Renal cortex interstitium (tissue), 15 donors: ENCODE measurements at places on chromosomes 5 and 9.

GRCh38 chr5:138351517-138351916, 968 bp upstream of the KDM3B start:
- no peak for DNase-seq

DNA sequence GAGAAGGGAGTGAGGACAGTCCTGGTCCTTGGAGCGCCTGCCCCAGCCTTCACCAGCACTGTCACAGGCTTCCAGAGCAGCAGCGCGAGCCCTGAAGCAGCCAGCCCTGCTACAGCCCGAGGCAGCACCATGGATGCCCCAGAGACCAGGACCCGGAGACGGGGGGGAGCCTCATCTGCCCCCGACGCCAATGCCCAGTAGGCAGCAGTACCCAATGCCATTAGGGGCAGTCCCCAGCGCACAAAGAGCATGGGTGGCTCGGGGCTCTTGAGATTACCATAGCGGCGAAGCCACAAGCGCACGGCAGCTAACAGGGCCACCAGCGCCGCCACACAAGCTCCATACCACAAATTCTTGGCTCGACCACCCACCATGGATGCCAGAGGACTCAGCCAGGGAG, 4.9 kb downstream of the PIGO start:
- DNase-seq: no peak

DNA sequence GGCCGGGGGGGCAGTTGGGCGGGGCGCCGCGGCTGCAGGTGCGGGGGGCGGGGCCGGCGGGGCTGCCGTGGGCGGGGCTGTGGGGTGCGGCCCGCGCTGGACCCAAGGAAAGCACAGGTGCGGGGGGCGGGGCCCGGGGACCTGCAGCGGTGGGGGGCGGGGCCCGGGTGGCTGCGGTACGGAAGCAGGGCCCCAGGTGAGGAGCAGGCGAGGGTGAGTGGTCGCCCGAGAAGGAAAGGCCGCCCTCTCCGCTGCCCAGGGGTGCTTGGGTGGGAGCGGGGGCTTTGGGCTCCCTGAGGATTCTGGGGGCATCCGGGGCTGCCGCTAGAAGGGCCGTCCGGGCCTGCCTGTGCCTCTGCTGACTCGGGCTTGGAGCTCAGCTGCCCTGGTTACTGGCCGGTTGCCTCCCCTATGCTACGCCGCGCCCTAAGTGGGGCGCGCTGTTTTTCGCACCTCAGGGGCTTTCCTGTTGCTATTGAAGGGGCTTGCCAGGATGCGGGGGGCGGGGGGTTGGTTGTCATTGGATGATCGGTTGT, 767 bp downstream of the RALGPS1 start:
- no peak for DNase-seq

- no peak for DNase-seq
Observed at GRCh38 chr9:101138509-101138908, 110.0 kb downstream of the PLPPR1 start.

DNA sequence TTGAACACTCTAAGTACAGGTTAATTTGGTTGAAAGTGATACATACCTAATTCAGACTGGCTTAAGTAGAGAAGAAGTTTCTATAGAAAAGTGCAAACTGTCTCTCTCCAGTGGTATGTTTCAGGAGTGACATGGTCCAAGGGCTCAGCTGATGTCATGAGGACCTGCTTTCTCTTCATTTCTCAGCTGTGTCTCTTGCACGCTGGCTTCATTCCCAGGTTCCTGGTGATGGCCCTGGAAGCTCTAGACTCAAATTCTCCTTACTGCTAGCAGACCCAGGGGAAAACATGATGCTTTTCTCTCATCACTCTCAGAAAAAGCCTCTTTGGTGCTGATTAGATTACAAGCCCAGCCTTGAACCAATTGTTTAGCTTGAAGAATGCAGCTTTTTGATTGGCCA, 211.9 kb upstream of the CLINT1 start:
- DNase-seq: no peak

DNA sequence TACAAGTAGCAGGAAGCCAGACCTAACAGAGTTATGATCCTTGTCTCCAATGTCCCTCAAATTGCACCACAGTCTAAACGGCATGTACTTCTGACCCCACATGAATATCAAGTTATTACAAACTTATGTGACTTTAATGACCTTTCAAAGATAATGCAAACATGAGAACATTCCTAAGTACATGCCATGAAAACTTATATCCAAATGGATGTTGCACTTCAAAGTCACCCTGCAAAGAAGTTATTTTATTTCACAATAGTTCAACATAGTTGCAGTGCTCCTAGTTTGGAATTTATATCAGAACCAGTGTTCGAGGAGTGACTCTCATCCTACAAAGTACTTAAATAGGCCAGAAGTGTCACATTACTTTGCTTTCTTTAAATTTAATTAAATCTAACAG, 41.2 kb upstream of the ITGA1 start:
- no peak for DNase-seq

DNA sequence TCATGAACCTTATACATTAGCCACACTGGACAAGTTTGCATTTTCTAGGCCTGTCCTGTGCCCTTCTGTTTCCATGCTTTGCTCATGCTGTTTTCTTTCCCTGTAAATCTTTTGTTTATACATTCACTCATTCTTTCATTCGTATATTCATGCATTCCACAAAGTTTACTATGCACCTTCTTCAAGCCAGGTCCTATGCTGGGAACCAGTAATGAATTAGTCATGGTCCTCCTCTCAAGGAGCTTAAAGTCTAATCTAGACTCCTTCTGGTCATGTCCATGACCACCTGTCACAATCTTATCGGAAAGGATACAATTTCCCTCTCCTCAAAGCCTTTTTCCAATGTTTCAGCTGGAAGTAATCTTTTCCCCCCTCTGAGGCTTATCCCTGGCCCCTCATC, 9.1 kb upstream of the XPA start:
- no peak for DNase-seq

- no peak for DNase-seq
Observed at GRCh38 chr5:87360132-87360531, 52.6 kb downstream of the CCNH start.

DNA sequence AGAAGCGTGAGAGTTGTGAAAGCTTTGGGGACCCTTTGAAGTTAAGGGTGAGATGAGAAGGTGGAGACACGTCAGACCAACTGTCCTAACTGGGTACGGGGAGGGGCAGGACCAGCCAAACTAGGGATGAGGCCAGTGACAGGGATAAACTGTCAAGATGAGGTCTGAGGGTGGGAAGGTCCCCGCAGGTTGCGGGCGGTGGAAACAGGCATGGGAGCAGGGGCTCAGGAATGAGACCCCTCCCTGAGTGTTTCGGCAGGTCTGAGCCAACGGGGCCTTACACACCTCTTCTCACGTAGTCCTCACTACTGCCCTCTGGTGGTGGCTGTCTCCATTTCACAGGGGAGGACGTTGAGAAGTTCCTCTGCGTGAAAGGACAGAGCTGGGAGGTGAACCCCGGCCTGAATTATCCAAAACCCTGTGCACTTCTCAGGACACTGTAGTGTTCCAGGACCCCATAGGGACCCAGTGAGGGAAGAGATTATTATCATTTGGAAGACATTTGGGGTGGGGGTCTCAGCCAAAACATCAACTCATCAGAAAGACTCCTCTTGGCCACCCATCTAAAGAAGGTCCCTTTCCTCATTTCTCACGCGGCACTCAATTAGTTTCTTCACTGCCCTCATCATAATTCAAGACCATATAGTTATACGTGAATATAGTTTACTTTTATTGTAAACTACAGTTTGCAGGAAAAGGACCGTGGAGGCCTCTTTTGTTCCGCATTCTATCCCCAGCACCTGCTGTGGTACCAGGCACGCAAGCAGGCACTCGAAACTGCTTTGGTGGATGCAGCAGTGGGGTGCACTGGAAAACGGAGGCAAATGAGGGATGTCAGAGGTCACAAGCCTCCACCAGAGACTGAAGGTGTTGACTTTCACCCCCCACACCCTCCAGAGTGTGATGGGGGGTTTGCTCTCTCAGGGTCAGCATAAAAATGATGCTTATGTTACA, 21.7 kb upstream of the NANS start:
- DNase-seq: no peak

DNA sequence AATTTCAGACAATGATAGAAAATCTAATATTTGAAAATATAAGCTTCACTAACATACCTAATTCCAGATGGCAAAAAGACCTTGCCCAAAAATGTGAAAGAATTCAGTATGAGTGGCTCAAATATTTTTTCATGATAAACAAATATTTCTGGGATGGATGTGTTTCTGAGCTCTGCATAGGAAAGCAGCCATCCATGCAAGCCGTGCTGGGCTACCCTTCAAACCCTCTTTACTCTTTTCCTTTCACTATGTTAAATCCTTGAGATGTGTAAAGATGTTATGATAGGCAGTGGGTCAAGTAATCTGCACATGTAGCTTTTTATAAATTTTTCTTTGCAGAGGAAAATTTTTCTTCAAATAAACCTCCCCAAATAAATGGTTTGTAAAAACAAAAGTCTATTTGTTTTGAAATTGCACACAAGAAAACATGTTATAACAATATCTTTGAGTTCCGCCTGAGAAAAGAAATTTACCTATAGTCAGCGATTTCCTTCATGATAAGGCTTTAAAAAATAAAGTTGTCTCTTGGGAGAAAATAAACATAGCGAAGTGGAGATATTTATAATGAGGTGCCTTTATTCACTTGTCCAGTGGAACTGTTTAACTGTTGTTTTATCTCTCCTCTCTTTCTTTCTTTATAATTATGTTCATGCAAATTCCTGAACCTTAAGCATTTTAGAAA, 154.3 kb upstream of the PITX1 start:
- no peak for DNase-seq

DNA sequence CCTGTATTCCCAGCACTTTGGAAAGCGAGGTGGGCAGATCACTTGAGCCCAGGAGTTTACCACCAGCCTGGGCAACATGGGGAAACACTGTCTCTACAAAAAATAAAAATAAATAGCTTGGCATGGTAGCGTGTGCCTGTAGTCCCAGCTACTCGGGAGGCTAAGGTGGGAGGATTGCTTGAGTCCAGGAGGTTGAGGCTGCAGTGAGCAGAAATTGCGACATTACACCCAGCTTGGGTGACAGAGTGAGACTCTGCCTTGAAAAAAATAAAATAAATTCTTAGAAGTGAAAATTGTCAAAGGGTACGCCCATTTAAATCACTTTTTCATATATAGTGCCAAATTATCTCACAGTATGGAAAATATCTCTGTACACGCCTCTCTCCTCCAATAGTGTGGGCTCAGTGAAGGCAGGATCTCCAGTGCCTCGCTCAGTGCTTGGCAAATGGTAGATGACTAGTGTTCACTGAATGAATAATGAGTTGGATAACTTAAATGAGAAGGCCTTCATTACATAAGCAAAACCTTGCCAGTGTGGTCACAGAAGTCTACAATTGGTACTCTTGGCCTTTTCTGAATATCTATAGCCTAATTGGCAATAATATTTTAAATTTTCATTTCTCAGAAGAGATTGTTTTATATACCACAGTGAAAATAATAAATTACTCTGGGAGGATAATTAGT, 9.4 kb upstream of the CCL28 start:
- DNase-seq: no peak

DNA sequence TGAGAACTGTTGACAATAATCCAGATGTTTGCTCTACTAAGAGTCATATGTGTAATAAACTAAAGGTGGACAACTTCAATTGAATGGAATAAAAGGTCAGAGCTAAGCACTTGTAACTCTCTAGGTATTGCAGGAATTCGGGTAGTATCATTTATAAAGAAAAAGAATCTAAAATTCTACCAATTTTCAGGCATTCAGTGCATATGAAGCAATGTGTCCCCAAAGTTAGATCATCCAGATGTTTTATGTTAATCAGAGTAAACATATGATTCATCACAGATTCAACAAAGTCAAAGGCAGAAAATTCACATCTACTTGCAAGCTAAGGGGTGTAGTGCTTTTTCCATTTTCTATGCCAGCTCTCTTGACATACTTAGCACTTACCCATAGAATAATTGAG, 477.1 kb downstream of the PDE4D start:
- DNase-seq: no peak
